Naive thymus-derived CD8-positive, alpha-beta T cell (primary cell): ENCODE measurements at places on chromosomes 6 and 20.

DNA sequence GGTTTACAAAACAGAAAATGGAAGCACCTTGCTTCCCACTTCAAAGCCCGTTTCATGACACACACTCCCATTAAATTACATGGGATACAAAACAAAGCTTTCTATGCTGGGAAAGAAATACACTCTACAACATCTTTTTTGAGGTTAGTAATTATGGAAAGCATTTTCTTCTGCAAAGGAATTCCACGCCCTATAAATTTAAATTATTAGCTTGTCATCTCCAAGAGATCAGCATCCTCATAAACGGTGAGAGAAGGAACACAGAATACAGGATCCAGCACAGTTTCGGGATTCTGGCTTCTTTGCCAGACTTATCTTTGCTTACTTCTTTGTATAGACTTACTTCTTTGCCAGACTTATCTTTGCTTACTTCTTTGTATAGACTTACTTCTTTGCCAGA lies 1.3 kb upstream of the SMPDL3A start:
- H3K4me3 ChIP-seq, result no peak overlapping the region
- peaks cover 26% of the 10 kb centered on the region for H3K4me1 ChIP-seq
- no peak for DNase-seq
- H3K36me3 ChIP-seq, result no peaks in the 10 kb centered on the region
- H3K27ac ChIP-seq, result no peak overlapping the region

- H3K27me3 ChIP-seq, result peaks cover 4% of the 10 kb centered on the region
- no peak overlapping the region for H3K27ac ChIP-seq
- H3K36me3 ChIP-seq, result no peaks in the 10 kb centered on the region
- no peak for DNase-seq
- H3K4me3 ChIP-seq, result no peak overlapping the region
These were observed 23.1 kb downstream of the HS3ST5 start for GRCh38 chr6:114319749-114320148.

- no peak overlapping the region for H3K4me3 ChIP-seq
- no peak for DNase-seq
- H3K4me1 ChIP-seq, result no peaks in the 10 kb centered on the region
These were observed 7.4 kb downstream of the ADGRF5 start for GRCh38 chr6:46914279-46914810.

DNA sequence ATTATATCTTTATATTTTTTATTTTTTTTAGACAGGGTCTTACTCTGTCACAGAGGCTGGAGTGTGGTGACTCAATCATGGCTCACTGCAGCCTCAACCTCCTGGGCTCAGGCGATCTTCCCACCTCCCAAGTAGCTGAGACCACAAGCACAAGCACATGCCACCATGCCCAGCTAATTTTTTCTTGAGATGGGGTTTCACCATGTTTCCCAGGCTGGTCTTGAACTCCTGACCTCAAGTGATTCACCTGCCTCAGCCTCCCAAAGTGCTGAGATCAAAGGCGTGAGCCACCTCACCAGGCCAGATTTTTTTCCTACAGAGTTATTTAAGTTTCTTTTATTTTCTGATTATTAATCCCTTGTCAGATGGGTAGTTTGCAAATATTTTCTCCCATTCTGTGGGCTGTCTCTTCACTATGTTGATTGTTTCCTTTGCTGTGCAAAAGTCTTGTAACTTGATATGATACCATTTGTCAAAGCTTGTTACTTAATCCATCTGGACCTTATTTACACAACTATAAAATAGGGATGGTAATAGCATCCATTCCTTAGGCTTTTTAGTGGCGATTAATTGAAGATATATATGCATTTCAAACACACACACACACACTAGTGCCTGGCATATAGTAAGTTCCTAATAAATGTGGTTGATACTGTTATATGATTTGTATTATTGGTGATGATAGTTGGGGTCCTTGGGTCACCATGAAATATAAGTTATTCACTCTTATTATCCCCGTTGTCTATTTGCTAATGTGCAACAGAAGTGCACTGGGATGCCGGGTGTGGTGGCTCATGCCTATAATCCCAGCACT lies 187.1 kb downstream of the BCAS1 start:
- no peak for DNase-seq
- H3K27me3 ChIP-seq, result no peaks in the 10 kb centered on the region
- H3K27ac ChIP-seq, result peak overlapping the region; percentile 95
- peaks cover 39% of the 10 kb centered on the region for H3K4me1 ChIP-seq

DNA sequence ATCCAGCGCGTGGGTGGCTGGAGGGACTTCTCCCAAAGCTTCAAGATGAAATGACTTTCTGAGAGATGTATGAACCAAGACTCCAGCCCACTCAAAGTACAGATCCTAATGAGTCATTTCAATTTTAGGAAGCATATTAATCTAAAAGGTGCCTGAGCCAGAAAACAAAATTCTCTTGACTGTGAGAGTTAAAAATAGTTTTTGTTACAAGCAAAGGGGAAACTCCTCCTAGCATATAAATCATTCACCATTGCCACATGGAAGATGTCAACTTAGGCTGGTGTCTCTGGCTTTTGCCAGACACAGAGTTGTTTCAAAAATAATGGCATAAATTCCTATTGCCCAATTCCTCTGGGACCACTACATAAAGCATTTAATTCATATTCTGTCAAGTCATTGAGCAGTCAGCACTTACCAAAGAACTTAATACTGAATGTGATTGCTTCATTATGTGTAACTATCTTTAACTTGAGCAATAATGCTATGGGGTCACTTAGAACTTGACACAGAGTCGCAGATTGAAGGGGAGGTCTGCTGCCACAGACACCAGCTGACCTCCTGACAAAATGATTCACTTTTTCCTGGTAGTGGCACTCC lies 280.6 kb downstream of the SLC35F1 start:
- peak overlapping the region; percentile 36 for H3K27ac ChIP-seq
- no peaks in the 10 kb centered on the region for H3K36me3 ChIP-seq
- peaks cover 15% of the 10 kb centered on the region for H3K4me1 ChIP-seq
- H3K27me3 ChIP-seq, result no peaks in the 10 kb centered on the region

DNA sequence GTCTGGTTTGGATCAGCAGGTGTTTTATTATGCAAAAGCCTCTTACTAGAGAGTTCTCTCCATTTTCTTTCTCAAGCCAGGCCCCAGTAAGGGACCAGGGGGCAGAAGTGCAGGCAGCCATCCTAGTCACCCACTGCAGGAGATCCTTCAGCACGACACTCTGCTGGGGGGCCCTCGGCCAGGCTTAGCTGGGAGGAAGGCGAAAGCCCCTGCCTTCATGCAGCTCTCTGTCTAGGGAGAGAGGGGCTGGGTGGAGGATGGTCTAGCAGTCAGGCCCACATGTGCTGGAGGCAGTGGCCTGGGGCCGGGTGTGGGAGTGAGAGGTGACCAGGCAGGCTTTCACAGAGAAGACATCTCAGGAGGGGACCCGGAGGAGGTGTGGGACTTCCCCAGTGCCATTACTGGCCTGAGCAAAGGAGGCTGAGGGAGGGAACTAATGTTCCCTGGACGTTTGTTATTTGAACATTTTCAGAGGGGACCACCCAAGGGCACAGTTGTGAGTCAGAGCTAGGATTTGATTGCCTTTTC lies 33.5 kb upstream of the VSTM2L start:
- no peak overlapping the region for H3K27ac ChIP-seq
- no peak for DNase-seq
- H3K36me3 ChIP-seq, result peaks cover 16% of the 10 kb centered on the region

DNA sequence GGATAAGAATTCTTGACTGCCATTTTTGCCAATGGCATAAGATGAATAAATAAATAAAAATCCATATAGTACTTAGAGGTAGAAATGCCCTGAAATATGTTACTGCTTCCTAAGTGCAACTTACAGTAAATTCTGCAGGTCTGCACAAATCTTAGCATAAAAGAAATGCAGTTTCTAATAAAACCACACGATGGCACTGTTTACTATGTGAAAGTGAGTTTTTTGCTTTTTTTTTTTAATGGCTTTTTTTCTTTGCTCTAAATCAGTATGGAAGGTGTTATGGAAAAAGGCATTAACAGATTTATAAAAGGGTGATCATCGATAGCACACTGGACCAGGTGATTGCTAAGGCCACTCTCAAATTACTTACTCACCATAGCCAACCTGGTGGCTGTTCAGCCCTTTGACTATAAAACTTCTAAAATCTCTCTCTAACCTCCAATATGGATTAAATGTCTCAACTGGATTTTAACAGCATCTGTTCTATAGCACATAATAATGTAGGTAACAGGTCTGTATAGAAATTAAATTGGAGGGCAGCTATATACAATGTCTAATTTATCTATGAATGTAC lies 45.8 kb downstream of the AHI1 start:
- H3K4me1 ChIP-seq, result no peaks in the 10 kb centered on the region
- H3K36me3 ChIP-seq, result peaks cover 12% of the 10 kb centered on the region
- no peak for DNase-seq
- no peak overlapping the region for H3K27ac ChIP-seq
- H3K27me3 ChIP-seq, result no peaks in the 10 kb centered on the region

- H3K4me1 ChIP-seq, result peaks cover 13% of the 10 kb centered on the region
- H3K27ac ChIP-seq, result no peak overlapping the region
- H3K27me3 ChIP-seq, result no peaks in the 10 kb centered on the region
- DNase-seq, result no peak
- no peak overlapping the region for H3K4me3 ChIP-seq
These were observed 23.3 kb downstream of the HSF2 start for GRCh38 chr6:122422614-122423267.

DNA sequence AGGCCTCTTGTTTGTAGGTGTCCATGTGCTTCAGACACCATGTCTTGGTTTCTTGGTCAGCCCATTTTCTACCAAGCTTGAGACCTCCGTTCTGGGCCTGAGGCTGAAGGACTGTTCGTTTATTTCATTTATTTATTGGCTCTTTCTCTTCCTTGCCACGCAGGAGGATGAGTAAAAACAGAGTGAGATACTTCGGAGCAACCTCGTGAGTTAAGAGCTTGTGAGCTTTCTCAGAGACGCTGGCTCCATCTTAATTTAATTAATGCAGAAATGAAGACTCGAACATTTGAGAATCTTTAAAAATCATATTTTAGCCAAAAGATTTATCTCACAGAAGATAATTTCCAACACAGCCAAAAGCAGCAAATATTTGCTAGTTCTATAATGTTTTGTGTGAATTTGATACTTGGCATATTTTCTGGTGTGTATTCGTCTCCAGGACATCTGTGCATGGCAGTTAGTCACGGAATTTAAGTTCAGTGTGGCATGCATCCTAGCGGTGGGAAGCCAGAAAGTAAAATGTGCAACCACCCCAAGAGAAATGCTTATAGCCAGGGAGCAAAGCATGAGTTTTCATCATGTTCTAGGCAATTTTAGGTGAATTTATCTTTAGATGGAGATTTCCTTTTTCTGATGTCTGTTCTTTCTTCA lies 76.0 kb downstream of the THBS2 start:
- peaks cover 5% of the 10 kb centered on the region for H3K27me3 ChIP-seq
- no peaks in the 10 kb centered on the region for H3K36me3 ChIP-seq
- H3K4me3 ChIP-seq, result no peak overlapping the region
- DNase-seq, result no peak

DNA sequence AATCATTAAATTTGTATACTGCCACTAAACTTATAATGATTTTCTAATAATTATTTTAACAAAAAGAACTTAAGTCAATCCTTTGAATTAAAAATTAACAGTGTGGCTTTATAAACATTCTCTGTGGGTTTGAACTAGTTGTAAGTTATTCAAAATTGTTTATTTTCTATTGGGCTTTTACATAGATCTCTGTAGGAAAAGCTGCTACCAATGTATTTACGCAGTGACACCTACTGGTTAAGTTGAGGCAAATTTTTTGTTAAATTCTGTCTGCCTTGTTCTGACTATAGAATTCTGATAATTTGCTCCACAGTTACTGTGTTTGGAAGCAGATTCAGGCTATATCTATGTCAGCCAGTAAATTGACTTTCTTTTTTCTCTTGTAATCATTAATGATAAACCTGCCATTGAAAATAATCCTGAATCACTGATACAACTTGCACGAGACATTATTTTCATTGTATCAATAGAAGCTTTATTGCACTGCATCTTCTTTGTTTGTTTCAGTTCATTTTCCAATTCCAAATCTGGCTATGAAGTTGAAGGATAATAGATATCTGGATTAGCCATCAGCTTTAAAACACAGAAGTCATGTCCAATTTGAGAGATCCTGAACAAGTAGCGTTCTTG lies 66.0 kb upstream of the UTRN start:
- no peak for DNase-seq
- peaks cover 1% of the 10 kb centered on the region for H3K27me3 ChIP-seq
- peaks cover 6% of the 10 kb centered on the region for H3K36me3 ChIP-seq

DNA sequence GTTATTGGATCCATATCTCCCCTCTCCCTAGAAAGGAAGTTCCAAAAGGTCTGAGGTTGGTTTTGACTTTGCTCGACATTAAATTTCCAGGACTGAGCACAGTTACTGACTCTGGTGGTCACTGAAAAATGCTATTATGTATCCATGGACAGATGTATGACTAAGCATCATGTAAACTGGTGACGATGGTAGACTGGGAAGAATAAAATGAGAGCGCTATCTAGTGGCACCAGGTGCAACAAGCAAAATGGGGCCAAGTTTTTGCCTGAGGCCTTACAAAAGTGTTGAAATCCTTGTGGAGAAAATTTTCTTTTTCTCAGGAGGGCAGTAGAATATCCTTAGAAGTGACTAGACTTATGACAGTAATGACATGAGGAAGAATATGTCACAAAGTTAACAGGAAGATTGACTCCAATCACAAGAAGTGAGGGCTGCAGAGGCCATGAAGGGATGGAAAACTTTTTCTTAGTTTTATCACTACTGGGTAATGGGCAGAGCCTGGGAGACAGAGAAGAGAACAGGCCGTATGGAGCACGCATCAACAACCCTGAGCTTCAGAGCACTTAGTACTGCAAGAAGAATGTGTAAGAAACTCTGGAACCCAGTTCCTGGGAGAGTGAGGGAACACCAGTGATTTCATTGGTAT lies 88.9 kb upstream of the ELOVL5 start:
- peaks cover 6% of the 10 kb centered on the region for H3K4me1 ChIP-seq
- no peak overlapping the region for H3K4me3 ChIP-seq
- H3K36me3 ChIP-seq, result no peaks in the 10 kb centered on the region

GRCh38 chr20:50595988-50596693 lies 86.0 kb downstream of the PTPN1 start:
- peaks cover 7% of the 10 kb centered on the region for H3K4me1 ChIP-seq
- DNase-seq, result no peak
- peak overlapping the region; percentile 67 for H3K27ac ChIP-seq
- H3K36me3 ChIP-seq, result no peaks in the 10 kb centered on the region
- H3K4me3 ChIP-seq, result no peak overlapping the region
- H3K27me3 ChIP-seq, result peaks cover 1% of the 10 kb centered on the region

- H3K27me3 ChIP-seq, result no peaks in the 10 kb centered on the region
- peaks cover 15% of the 10 kb centered on the region for H3K4me1 ChIP-seq
- H3K27ac ChIP-seq, result peak overlapping the region; percentile 99
- H3K4me3 ChIP-seq, result peak overlapping the region; percentile 97
- DNase-seq, result no peak
These were observed 607 bp downstream of the LYRM2 start for GRCh38 chr6:89637960-89638319.

GRCh38 chr20:57653910-57654309 lies 33.7 kb upstream of the ZBP1 start:
- no peaks in the 10 kb centered on the region for H3K27me3 ChIP-seq
- peak; percentile 16 for DNase-seq
- H3K27ac ChIP-seq, result no peak overlapping the region

DNA sequence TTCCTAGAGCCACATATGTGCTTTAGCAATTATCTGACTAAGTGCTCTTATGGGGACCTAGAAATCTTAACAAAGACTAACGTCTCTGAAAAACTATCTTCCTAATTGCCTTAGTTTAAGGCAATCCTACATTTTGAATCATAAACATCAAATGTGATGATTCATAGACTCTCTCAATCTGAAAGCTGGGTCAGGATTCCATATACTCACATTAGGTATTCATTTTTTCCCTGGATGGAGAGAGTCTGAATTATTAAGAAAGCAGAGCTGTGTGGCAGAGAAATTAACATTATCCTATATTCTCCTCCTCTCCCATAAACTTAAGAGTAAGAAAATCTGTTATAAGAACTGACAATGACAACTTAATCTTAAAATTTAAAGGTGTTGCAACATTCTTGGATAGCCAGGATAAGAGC lies 1.6 kb upstream of the PRL start:
- H3K27me3 ChIP-seq, result no peaks in the 10 kb centered on the region
- H3K36me3 ChIP-seq, result no peaks in the 10 kb centered on the region
- no peak overlapping the region for H3K27ac ChIP-seq
